ENCODE measurements at places on chromosomes 7 and 10. TPM values are rescaled to one million over a fixed set of nuclear protein-coding genes. Genes with fewer than 3 reads are reported as not detected.

HOXA5 gene
- total RNA-seq: 5.9 TPM

TMEM229A gene
- total RNA-seq: not detected

DRGX gene
- not detected for total RNA-seq

PAPOLB gene
- under 0.01 TPM for total RNA-seq

PTPRN2 gene
- 0.85 TPM for total RNA-seq
